ENCODE measurements at places on chromosomes 2 and 18.

- no peaks in the 10 kb centered on the region for H3K27me3 ChIP-seq
- no peak overlapping the region for H3K27ac ChIP-seq
- peaks cover 26% of the 10 kb centered on the region for H3K4me1 ChIP-seq
Observed at GRCh38 chr2:23423062-23423872, 38.3 kb downstream of the KLHL29 start.

- no peaks in the 10 kb centered on the region for H3K4me1 ChIP-seq
- H3K27me3 ChIP-seq = no peaks in the 10 kb centered on the region
- no peak overlapping the region for H3K27ac ChIP-seq
- no peak overlapping the region for H3K4me3 ChIP-seq
- H3K36me3 ChIP-seq = no peaks in the 10 kb centered on the region
Observed at GRCh38 chr18:53070788-53071187, 730.8 kb downstream of the DCC start.

DNA sequence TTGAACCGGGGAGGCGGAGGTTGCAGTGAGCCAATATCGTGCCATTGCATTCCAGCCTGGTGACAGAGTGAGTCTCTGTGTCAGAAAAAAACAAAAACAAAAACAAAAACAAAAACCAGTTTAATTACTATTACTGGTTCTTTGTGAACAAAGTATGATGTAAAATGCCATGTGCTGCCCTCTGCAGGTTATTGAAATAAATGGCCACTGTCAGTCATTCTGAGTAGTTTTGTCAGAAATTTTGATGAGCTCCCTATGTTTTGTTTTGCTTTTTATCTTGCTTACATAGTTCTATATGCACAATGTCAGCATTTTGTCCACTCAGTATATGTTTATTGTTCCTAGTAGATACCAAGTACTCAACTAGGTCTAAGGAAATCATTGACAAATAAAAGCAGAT is 423.6 kb upstream of the CHST9 start:
- no peak overlapping the region for H3K4me3 ChIP-seq
- H3K36me3 ChIP-seq = no peaks in the 10 kb centered on the region

DNA sequence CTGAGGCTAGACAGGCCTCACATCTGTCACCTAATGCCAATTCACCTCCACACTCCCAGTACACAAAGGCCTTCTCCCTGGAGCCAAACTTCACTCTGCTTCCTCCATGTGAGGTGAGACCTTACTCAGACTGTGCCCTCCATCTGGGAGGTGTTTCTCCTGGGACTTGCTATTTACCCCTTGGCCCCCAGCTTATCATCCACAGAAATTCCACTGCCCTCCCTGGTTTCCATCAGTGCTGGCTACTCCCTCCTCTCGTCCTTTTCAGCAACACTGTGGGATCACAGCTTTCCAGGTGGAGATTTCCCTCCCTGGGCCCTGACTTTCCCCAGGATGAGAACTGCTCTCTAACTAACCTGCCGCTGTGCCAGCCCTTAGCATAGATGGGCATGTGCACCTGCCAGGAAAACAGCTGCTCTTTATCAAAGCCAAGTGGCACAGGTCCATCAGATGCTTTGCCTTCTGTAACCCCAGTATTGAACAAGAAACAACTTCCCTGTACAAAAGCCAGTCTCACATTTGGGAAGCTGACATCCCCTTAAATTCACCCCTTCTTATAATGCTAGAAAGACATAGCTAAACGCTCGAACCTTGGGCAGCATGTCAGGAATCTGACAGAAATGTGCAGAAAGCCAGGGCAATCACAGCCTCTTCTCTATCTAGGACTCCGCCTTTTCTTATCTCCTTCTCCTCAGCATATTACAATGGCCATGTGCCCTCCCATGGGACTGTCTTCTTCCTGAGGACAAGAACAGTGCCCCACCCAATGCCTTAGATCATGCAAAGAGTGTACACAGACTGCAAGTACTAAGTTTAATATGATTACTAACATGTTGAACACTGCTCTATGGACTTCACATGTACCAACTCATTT is 535.5 kb upstream of the ID2 start:
- H3K4me1 ChIP-seq = peaks cover 11% of the 10 kb centered on the region
- H3K4me3 ChIP-seq = no peak overlapping the region
- H3K27me3 ChIP-seq = no peaks in the 10 kb centered on the region
- no peaks in the 10 kb centered on the region for H3K36me3 ChIP-seq

All from thoracic aorta (tissue), 2 donors.